ENCODE measurements at places on chromosomes 7 and 10.

DNA sequence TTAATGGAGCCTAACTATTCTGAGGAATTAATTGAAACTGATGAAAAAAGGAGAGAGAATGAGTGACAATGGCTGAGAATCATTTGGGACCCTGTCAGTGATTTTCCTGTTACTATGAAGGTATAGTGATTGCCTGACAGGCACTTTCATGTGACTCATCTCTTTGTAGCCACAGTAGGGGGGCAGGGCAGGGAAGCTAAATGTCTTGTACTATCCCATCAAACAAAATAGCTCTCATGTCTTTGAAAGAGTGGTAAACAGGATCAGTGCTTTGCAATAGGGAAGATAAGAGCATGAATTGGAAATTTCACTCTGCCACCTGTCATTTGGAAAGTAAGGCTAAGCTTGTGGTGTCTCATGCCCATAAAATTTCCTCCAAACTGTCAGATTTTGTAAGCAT, 94.5 kb upstream of the GSDME start:
- no peak for DNase-seq

- no peak for DNase-seq
These were observed 11.0 kb upstream of the IL6 start for GRCh38 chr7:22715969-22716368.

- no peak for DNase-seq
These were observed 4.2 kb upstream of the NANOS1 start for GRCh38 chr10:119025336-119025735.

DNA sequence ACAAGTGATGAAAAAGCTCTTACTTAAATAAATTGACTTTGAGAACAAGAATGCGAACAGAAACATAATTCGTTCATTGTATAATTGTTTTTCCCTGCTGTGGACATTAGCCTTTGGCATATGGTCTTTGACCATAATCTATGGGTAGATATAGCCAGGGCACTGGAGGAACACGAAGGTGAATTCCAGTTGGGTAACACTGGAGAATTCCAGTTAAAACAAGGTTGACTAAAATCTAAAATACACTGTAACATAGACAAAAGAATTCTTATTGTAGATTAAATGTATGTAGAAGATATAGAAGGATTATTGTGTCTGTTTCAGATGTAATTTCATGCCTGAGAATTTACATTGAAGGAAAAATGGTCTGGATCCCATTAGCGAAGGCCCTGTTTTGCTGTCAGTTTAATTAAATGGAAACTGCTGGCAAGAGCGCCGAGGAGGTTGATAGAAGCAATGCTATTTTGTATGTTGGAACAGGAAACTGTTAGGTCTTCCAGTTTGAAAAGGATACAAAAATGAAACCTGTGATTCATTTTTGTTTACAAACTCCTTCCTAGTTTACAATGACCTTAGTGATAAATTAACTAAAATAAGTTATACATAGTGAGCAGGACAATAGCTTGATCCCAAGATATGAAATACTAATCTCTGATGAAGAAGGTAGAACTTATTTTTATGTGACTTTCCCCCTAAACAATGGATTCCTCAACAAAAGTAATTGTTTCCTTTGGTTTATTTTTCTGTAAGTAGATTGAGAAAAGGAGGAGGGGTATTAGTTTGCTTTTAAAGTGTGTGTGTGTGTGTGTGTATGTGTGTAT, 68.9 kb downstream of the ARID5B start:
- no peak for DNase-seq

DNA sequence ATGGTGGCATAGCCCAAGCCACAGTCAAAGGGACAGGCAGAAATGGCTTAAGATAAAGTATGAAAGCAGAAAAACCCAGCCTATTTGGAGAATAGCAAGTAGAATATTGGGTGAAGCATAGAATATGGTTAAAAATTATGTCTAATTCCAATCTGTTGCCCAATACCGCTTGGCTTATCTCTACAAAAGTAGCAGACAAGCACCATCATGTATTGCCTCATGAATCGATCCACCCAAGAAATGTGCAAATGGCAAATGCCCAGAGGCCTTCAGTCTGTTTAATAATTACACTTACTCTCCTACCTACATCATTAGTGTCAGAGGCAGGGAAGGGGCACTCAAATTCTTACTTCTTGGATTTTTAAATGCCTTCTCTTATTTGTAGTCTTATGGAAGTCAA, 130.9 kb upstream of the ADAM12 start:
- no peak for DNase-seq

DNA sequence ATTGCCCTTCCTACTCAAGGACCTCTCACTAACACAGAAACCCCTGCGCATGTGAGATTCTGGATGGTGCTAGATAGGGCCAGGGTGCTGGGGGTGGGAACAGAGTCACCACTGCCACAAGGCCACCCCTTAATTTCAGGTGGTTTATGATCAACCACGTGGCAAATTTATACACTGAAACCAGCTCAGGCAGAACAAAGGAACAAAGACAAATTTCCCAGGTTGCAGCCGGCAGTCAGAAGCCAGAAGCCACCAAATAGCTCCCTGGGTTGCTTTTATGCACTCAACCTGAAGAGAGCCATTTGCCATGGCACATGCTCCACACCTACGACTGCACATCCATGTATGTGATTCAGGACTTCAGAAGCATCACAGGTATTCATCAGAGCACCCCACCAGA, 2.5 kb downstream of the VOPP1 start:
- no peak for DNase-seq

GRCh38 chr10:62724465-62724864, 80.1 kb upstream of the ADO start:
- no peak for DNase-seq
